NCI-H1092 (cell line): ENCODE measurements at places on chromosomes 12 and 14.

- DNase-seq = no peak
These were observed 360.4 kb downstream of the ATP23 start for GRCh38 chr12:58301730-58302122.

- DNase-seq = no peak
These were observed 67.2 kb upstream of the FAM181A start for GRCh38 chr14:93859957-93860356.

DNA sequence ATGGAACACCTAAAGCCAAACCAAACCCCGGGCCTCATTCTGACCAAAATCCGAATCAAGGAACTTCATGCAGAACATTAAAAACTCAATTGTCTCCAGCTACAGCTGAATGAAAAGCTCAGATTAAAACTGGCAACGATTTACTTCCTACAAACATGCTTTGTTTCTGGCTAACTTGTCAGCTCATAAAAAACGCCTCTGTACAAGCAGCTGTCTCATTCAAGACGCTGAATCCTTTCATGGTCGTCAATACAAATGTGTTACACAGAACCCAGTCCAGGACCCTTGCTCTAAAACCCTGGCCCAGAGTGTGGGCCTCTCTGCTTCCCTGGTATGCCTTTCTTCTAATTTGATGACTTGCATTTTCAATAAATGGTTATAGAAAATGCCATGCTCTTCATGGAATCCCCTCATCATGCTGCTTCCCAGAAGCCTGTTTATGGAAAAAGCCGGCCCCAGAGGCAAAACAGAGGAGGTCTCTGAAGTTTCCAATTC, 183.1 kb downstream of the PHLDA1 start:
- no peak for DNase-seq

- no peak for DNase-seq
These were observed 17.8 kb downstream of the ELK3 start for GRCh38 chr12:96211988-96212387.

GRCh38 chr12:129379076-129379804, 524.6 kb downstream of the TMEM132D start:
- DNase-seq = no peak

DNA sequence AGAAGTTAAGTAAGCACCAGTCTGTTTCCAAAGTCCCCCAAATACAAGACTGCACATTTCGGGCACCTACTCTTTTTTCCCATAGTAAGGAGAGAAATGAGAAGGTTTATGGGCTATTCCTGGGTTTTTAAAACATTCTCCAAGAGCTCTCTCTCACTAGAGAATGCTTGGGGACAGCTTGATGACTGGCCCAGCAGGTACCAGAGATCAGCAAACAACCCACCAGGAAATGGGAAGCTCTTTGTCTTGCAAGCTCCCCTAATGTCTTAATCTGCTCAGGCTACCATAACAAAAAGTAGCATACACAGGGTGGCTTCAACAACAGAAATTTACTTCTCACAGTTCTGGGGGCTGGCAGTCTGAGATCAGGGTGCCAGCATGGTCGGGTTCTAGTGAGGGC, 41.8 kb upstream of the CRY1 start:
- no peak for DNase-seq

DNA sequence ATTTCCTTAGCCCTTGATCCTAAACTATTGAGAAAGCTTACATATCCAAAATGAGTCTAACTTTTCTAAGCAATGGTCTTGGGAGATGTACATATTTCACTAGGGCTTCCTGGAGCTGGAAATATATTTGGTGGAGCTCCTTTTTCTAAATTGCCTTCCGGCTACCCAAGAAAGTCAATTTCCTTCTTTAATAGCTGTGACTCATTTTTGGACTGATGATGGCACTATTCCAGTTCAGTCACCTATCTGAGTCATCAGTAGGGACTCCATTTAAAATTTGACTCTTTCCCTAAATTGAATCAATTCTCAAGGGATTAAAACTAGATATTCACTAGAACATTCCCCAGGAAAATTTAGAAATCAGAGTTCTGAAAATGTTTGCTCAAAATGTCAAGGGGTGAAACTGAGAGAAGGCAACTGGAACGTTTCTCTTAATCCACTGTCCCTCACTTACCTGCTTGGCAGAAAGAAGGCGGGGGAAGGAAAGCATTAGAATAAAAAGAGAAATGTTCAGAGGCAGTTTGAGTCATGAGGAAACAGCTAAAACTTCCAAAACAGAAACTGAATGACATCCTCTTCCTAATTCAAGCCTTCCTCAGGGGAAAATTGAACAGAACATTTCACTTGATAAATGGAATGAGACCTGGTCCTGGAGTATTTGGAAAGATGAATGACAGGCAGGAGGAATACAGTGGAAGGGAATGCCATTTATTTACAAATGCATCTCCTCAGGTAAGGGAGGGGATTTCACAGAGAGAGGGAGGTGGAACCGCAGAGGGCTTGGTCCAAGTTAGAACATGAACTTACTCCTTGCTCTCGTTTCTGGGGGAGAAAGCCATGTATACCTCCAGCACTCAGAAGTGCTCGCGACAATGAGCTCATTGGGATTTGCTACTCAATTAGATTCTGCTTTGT, 91.2 kb downstream of the RGS6 start:
- no peak for DNase-seq

- no peak for DNase-seq
These were observed 9.7 kb downstream of the CLEC6A start for GRCh38 chr12:8465301-8465996.

- DNase-seq = no peak
These were observed 61.2 kb downstream of the FBXL14 start for GRCh38 chr12:1533205-1533601.

DNA sequence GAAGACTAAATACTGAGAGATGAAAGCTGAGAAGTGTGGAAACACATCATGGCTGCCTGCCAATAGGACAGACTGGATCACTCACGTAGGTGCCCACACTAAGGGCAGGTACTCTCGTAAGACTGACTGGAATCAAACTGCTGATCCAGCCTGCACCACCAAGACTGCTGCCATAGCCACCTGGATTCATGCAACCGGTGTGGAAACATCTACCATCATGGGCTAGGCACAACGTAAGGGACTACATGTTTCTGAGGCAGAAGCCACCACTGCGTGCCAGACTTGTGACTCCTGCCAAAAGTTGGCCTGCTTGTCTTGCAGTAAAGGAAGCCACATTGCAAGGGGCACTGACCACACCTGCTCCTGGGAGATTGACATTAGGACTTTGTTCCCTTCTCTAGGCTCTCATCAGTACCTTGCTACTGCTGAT, 3.8 kb downstream of the POMT2 start:
- DNase-seq = peak; percentile 46

DNA sequence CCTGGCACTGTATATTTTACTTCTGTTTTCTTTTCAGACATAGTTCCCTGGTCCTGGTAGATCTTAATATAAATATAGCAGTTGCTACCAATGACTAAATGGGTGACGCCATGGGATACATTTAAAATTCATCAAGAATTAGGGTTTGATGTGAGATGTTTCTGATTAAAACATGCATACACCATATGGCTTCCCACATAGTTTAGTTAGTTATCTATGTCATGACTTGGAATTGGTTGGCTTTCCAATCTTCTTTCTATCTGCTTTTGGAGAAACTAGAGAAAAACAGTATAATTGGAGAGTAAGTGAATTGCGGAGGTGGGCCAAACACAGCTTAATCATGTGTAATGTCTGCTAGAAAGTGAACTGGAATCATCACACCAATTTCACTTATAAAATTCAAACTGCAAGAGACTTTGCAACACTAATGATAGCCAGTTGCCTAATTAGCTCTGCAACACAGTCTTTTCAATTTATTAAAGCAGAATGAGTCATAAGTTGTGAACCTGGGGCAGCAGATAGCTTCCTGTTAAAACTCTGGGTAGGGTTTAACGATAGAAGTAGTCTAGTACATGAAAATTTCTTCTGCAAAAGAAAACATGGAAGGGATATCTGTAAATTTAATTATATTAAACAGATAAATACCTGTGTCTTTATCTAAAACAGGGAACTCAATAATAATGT, 295.2 kb downstream of the SLC16A7 start:
- DNase-seq = no peak

DNA sequence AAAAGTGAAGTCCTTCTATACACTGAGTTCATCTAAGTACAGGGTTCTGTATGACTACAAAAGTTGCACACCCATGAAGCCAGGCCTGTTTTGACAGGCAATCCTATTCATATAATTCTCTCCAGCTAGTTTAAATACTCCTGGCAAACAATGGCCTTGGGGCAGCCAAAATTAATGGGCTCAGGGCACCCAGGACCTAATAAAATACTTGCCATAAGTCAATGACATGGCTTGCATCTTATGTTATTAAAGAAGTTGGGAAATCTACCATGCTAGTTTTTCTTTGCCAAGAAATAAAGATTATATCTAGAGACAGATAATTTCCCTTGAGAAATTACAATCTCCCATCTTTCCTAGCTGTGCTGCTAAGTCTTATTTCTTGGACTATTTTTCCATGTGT, 11.1 kb upstream of the TMTC1 start:
- DNase-seq = no peak

GRCh38 chr12:130155416-130156073, 6.7 kb upstream of the FZD10 start:
- DNase-seq = no peak

GRCh38 chr14:104688505-104689108, 811 bp upstream of the INF2 start:
- no peak for DNase-seq

GRCh38 chr12:76687981-76688380, 75.9 kb upstream of the ZDHHC17 start:
- no peak for DNase-seq

GRCh38 chr12:88993651-88994050, 358.6 kb downstream of the DUSP6 start:
- DNase-seq = peak; percentile 54

GRCh38 chr12:124492879-124493808, 74.3 kb downstream of the NCOR2 start:
- DNase-seq = no peak

- DNase-seq = no peak
These were observed 55.3 kb downstream of the DICER1 start for GRCh38 chr14:95101736-95102679.

- DNase-seq = no peak
These were observed 593 bp downstream of the CFL2 start for GRCh38 chr14:34713681-34714319.

GRCh38 chr12:65649126-65649525, 175.2 kb upstream of the HMGA2 start:
- DNase-seq = no peak

DNA sequence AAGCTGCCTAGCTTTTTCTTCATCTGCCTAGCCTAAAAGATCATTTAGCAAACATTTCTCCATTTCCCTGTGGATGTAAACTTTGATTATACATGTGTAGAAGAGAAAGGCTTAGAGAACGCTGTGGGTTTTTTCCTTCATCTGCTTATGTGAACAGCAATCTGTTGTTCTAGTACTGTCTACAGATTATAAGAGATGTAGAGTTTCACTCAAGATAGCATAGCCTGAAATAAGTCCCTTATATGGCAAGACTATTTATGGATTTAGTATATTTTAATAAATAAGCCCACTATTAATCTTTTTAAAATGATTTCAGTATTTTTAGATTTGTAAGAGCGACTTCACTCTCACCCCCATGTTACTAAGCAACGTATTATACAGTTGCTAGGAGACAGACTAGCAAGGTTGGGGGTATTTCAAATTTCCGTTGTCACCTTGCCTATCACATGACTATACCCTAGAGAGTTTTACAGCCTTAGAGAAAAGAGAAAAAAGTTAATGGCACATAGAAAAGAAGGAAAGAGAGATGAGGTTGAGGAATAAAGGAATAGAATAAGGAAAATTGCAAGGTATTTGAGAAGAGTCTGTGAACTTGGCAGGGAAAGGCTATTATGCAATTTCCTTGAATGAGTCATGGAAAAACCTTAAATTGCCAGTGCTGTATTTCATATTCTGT, 12.2 kb upstream of the TUBA1A start:
- DNase-seq = peak; percentile 73

DNA sequence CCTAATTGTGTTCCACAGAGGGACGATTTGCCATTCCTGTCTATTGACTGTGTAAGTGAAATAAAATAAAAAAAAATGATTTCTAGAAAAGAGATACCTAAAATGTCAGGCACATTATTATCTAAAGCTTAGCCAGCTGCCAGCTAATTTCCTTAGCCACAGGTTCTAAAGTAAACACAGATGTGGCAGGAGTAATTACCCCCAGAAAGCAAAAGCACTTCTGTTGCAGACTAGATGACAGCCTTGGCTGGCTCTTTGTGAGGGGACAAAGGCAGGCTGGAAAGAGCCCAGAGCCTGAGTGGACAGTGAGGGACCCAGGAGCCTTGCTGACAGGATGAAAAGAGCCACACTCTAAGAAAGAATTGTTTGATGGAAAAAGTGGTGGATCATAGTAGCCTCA, 418.1 kb downstream of the LRIG3 start:
- peak; percentile 85 for DNase-seq

DNA sequence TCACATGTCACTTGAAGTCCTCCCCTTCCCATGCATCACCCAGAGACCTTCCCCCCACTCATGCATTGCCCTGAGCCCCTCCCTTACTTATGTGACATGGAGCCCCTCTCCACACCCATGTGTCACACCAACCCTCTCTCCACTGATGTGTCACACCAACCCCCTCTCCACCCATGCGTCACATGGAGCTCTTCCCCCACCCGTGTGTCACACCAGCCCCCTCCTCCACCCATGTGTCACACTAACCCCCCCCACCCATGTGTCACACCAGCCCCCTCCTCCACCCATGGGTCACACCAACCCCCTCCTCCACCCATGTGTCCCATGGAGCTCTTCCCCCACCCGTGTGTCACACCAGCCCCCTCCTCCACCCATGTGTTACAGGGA, 30.4 kb downstream of the RTL1 start:
- DNase-seq = no peak

- no peak for DNase-seq
These were observed 82.8 kb upstream of the MDM1 start for GRCh38 chr12:68414988-68415387.
